ENCODE measurements at places on chromosomes 12 and 14.

- DNase-seq: no peak
Measured at GRCh38 chr12:68750506-68750905, 4.5 kb downstream of the SLC35E3 start.

DNA sequence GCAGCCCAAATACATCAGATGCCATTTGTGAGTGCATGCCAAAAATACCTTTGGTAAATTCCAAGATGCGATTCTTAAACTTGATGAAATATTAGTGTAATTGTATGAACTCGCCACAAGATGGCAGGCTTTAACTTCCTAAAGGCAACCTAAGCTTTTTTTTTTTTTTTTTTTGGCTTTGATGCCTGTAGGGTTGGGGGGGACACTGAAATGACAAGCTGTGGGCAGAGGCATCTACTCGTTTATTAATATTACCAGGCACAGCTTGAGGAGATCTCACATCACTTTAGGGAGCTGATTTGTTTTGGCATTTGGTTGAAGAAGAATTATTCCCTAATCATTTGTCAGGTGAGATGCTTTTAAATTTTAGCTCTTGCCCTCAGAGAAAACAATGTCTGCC is 126.7 kb upstream of the CCDC196 start:
- DNase-seq: peak; percentile 96

- DNase-seq: peak; percentile 68
Measured at GRCh38 chr14:76710056-76711010, 50.9 kb upstream of the VASH1 start.

DNA sequence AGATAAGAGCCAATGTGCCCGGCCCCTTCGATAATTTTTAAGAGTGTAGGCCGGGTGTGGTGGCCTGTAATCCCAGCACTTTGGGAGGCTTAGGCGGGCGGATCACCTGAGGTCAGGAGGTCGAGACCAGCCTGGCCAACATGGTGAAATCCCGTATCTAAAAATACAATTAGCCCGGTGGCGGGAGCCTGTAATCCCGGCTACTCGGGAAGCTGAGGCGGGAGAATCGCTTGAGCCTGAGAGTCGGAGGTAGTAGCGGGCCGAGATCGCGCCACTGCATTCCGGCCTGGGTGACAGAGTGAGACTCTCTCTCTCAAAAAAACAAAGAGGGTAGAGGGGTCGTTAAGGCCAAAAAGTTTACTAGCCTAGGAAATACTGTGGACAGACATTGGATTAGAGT is 2.6 kb downstream of the KRAS start:
- no peak for DNase-seq

GRCh38 chr14:63454863-63455622 is 88.1 kb downstream of the PPP2R5E start:
- peak; percentile 66 for DNase-seq

GRCh38 chr12:113268621-113269020 is 47.4 kb downstream of the TPCN1 start:
- no peak for DNase-seq
